ENCODE measurements at places on chromosomes 11 and 22. TPM values are rescaled to one million over a fixed set of nuclear protein-coding genes. Genes with fewer than 3 reads are reported as not detected.

GRCh38 chr11:55572548-55572947 is 620 bp downstream of the OR4C16 start:
- no peaks in the 10 kb centered on the region for H3K4me1 ChIP-seq
- no peaks in the 10 kb centered on the region for H3K27me3 ChIP-seq
- H3K36me3 ChIP-seq: no peaks in the 10 kb centered on the region
- no peak overlapping the region for H3K4me3 ChIP-seq
- DNase-seq: no peak

GRCh38 chr11:79412761-79413160 is 28.1 kb downstream of the TENM4 start:
- no peaks in the 10 kb centered on the region for H3K36me3 ChIP-seq
- H3K27ac ChIP-seq: no peak overlapping the region
- H3K4me1 ChIP-seq: peaks cover 25% of the 10 kb centered on the region
- no peaks in the 10 kb centered on the region for H3K27me3 ChIP-seq

DNA sequence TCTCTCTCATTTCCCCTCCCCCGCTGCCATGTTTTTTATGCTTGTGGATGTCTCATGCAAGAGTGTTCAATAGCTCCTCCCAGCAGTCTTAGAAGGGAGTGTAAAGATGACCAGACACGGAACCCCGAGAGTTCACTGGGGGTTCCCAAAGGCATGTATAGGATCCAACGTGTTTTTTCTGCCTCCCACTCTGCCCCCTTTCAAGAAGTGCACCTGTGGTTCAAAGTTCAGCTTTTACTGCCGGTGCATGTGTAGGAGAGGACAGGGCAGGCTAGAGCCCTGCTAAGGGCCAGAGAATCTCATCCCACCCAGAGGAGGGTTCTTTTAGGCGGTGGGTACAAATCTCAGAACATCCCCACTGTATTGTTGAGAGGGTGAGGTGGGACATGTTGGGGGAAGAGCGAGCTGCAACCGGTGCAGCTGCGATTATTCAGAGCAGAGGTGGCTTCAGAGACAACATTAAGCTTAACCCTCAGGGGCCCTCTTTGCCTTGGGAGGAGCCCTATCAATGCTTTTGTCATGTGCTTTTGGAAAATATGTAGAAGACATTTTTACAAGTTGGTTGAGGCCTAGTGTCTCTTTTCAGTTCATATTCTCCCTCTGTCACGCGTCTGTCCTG is 14.5 kb downstream of the MIF start:
- H3K27ac ChIP-seq: no peak overlapping the region
- H3K36me3 ChIP-seq: no peaks in the 10 kb centered on the region

The SPI1 gene
- 18.4 TPM for total RNA-seq

The MUC15 gene
- not detected for total RNA-seq

The IFITM10 gene
- total RNA-seq: 1.4 TPM

The NAA40 gene
- 6.2 TPM for total RNA-seq

The EED gene
- 25.3 TPM for total RNA-seq

The TRIM6 gene
- total RNA-seq: 5.0 TPM

GRCh38 chr22:29204455-29205183 is 1.1 kb upstream of the EMID1 start:
- DNase-seq: no peak
- no peaks in the 10 kb centered on the region for H3K36me3 ChIP-seq

GRCh38 chr11:31243706-31244105 is 125.8 kb downstream of the DCDC1 start:
- DNase-seq: no peak
- H3K36me3 ChIP-seq: no peaks in the 10 kb centered on the region
- H3K27ac ChIP-seq: no peak overlapping the region
- H3K27me3 ChIP-seq: no peaks in the 10 kb centered on the region

- no peak overlapping the region for H3K4me3 ChIP-seq
- no peak overlapping the region for H3K27ac ChIP-seq
- no peaks in the 10 kb centered on the region for H3K27me3 ChIP-seq
- peak; percentile 52 for DNase-seq
- H3K4me1 ChIP-seq: peaks cover 10% of the 10 kb centered on the region
These were observed 4.0 kb upstream of the NRXN2 start for GRCh38 chr11:64726867-64727530.

- no peak overlapping the region for H3K4me3 ChIP-seq
- H3K4me1 ChIP-seq: peaks cover 14% of the 10 kb centered on the region
- H3K36me3 ChIP-seq: no peaks in the 10 kb centered on the region
- no peaks in the 10 kb centered on the region for H3K27me3 ChIP-seq
- no peak for DNase-seq
- no peak overlapping the region for H3K27ac ChIP-seq
These were observed 634.9 kb downstream of the METTL15 start for GRCh38 chr11:28743061-28743550.

GRCh38 chr11:79167510-79168188 is 273.2 kb downstream of the TENM4 start:
- no peak for DNase-seq
- H3K36me3 ChIP-seq: no peaks in the 10 kb centered on the region
- no peaks in the 10 kb centered on the region for H3K4me1 ChIP-seq
- H3K4me3 ChIP-seq: no peak overlapping the region

DNA sequence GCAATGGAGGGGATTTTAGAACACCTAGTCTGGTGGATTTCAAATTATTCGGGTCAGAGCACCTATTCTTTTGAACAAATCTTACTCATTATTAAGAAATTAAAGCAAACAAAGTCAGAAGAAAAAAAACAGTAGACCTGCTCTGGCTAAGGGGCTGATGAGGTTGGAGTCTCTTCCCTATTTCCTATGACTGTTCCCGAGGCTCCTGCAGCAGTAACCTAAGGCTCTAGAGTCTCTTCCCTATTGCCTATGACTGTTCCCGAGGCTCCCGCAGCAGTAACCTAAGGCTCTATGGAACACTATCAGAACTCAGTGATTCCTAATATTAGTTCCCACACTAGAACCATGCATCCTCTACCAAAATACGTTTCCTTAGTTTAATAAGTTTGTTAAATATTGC is 607.9 kb downstream of the NTM start:
- H3K27me3 ChIP-seq: no peaks in the 10 kb centered on the region
- no peak for DNase-seq
- H3K27ac ChIP-seq: no peak overlapping the region
- H3K36me3 ChIP-seq: no peaks in the 10 kb centered on the region

The ELF5 gene
- not detected for total RNA-seq

GRCh38 chr11:118766035-118766434 is 24.9 kb downstream of the DDX6 start:
- no peak overlapping the region for H3K4me3 ChIP-seq
- no peak for DNase-seq
- H3K27me3 ChIP-seq: no peaks in the 10 kb centered on the region
- H3K4me1 ChIP-seq: peaks cover 50% of the 10 kb centered on the region
- H3K27ac ChIP-seq: no peak overlapping the region
- H3K36me3 ChIP-seq: peaks cover 26% of the 10 kb centered on the region

The CHEK1 gene
- 12.9 TPM for total RNA-seq

DNA sequence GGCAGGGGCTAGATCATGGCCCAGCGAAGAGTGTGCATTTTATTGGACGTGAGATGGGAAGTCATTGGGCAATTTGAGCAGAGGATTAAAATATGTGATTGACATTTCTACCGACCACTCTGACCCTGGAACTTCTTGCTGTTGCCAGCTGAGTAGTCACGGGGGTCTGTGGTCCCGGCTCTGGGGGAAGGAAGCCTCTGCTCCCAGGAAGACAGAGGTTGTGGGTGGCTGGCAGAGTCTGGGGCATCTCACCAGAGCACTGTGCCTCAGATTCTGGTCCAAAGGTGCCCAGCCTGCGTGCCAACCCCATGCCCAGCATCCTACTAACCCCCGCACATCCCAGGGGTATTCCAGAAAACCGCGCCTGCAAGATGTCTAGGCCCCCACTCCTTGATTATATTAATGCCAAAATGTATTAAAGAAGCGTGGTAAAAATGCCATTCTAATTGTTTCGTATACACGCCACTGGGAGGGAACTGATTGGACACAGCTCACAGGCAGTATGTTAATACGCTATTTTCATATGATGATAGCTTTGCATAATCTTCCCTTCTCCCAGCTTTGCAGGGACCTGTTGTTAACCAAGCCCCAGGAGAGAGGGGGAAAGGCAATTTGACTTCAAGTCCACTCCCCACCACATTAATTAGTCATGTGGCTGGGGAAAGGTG is 25.3 kb upstream of the LMO1 start:
- no peak overlapping the region for H3K4me3 ChIP-seq
- no peak overlapping the region for H3K27ac ChIP-seq
- H3K27me3 ChIP-seq: no peaks in the 10 kb centered on the region
- H3K36me3 ChIP-seq: no peaks in the 10 kb centered on the region
- peak; percentile 53 for DNase-seq

DNA sequence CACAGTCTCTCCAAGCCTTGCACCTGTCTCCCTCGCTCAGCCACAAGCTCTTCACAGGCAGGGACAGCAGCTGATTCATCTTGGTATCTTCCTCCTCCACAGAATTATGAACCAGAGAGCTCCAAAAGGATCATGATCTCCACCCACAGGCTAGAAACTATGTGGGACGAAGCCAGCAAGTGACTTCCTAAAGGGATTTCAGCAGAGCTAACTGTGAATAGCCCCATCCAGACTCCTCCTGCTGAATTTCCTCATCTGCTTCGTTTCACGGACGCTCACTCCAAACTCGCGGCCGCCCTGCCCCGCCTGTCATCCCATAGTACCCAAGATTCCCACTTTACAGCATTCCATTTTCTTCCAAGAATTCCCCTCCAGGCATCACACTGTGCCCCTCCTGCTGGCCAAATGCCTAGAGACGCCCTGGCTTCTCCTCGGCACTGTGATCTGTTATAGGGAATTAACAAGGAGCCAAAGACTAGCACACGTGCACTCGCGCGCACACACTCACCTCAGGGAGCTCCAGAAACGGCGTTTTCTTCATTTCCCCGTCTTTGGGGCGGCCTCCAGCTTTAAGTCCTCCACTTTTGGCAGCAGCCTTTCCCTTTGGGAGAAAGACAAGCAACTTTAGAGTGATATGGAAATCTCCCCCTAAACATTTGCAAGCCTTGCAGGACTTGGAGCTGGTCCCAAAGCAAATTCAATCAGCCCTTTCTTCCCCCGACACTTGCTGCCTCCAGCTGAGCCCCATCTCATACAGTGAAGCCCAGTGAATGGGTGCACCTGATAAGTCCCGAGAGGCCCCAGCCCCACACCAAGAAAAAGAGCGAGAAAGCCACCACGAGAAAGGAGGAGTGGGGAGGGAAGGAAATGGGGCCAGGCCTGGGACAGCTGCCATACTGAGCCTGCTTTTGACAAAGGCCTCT is 35.5 kb downstream of the SPATA19 start:
- peaks cover 11% of the 10 kb centered on the region for H3K4me1 ChIP-seq
- no peak overlapping the region for H3K4me3 ChIP-seq
- no peaks in the 10 kb centered on the region for H3K36me3 ChIP-seq
- DNase-seq: no peak
- peaks cover 34% of the 10 kb centered on the region for H3K27me3 ChIP-seq

DNA sequence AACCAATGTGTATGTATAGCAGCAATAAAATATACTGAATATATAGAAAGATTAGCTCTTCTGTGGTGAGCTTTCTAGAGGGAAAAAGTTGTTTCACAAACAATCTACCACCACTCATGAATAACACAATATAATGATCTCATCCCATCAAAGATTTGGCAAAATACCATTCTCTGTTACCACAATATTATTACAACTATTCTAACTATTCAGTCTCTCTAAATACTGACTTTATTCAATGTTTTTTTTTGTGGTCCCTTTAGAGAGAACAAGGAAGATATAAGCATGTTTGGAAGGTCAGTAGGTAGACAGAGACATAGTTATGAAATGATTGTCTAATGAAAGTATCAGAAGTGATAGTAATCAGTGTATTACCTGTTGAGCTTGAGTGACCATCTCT is 7.8 kb downstream of the CCDC90B start:
- no peaks in the 10 kb centered on the region for H3K4me1 ChIP-seq
- H3K4me3 ChIP-seq: no peak overlapping the region
- H3K27me3 ChIP-seq: no peaks in the 10 kb centered on the region
- H3K36me3 ChIP-seq: no peaks in the 10 kb centered on the region
- DNase-seq: no peak
- no peak overlapping the region for H3K27ac ChIP-seq

The TMEM121B gene
- total RNA-seq: 0.36 TPM

GRCh38 chr11:117461396-117462182 is 133.9 kb downstream of the CEP164 start:
- H3K36me3 ChIP-seq: no peaks in the 10 kb centered on the region
- no peaks in the 10 kb centered on the region for H3K4me1 ChIP-seq
- DNase-seq: peak; percentile 45
- no peak overlapping the region for H3K27ac ChIP-seq
- no peaks in the 10 kb centered on the region for H3K27me3 ChIP-seq

The GGT5 gene
- total RNA-seq: 26.5 TPM

DNA sequence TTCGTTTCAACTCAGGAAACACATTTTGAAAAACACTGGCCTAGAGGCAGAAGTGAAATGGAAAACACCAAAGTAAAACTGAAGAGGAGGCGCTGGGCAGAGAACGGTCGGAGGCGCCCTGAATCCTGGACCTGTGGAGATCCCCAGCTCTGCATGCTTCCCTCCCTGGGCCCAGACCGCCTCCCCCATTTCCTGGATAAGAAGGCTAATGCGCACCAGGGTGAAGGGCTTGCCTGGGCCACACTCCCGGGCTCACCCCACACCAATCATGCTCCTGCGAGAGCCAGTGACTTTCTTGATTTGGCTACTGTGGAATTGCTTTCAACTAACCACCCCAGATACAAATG is 167.1 kb downstream of the CRYBB2 start:
- H3K36me3 ChIP-seq: no peaks in the 10 kb centered on the region
- H3K4me1 ChIP-seq: peaks cover 16% of the 10 kb centered on the region
- H3K27ac ChIP-seq: no peak overlapping the region

DNA sequence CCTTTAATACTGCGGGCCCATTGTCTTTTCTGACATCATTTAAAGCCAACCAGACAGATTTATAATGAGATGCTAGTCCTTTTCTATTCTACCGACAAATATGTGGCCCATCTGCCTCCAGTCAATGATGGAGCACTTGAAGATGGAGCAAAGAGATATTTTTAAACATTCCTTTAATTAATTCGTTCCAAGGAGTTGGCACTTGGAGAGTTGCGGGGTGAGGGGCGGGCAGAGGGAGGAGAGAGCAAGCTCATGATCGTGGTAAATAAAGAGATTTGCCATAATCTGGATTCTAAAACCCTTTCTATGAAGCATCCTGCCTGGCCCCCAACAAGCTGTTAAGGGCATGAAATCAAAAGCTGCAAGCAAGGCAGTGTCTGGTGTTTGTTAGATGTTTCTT is 5.0 kb downstream of the SLC1A2 start:
- DNase-seq: no peak
- peaks cover 14% of the 10 kb centered on the region for H3K4me1 ChIP-seq
- H3K36me3 ChIP-seq: no peaks in the 10 kb centered on the region
- no peak overlapping the region for H3K4me3 ChIP-seq
- H3K27me3 ChIP-seq: peaks cover 27% of the 10 kb centered on the region

The BCL2L13 gene
- 59.2 TPM for total RNA-seq

DNA sequence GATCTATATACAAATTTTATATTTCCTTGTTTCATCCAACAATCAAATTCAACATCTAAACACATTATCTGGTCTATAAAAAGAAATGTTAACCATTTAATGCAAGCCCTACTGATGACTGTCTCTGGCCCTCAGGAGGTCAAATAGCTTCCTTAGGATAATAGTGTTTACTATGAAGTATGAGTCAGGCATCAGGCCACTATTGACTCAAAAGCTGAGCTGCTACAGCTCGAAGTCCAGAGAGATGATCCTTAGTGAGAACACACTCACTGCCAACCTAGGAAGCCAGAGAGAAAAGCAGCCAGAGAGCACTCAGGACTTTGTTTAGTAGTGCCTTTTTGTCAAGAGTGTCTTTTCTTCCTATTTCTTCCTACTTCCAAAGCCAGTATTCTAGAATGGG is 171.8 kb downstream of the SOX6 start:
- H3K27ac ChIP-seq: no peak overlapping the region
- H3K36me3 ChIP-seq: no peaks in the 10 kb centered on the region
- no peak overlapping the region for H3K4me3 ChIP-seq
- no peaks in the 10 kb centered on the region for H3K4me1 ChIP-seq

The OR5D14 gene
- not detected for total RNA-seq

Measured in sigmoid colon (tissue), 7 donors.